Stimulated activated CD8-positive, alpha-beta memory T cell treated with anti-CD3 and anti-CD28 coated beads, Interleukin-2, amount 100 ng/mL, for 48 hours (primary cell): ENCODE measurements at places on chromosomes 4 and X.

DNA sequence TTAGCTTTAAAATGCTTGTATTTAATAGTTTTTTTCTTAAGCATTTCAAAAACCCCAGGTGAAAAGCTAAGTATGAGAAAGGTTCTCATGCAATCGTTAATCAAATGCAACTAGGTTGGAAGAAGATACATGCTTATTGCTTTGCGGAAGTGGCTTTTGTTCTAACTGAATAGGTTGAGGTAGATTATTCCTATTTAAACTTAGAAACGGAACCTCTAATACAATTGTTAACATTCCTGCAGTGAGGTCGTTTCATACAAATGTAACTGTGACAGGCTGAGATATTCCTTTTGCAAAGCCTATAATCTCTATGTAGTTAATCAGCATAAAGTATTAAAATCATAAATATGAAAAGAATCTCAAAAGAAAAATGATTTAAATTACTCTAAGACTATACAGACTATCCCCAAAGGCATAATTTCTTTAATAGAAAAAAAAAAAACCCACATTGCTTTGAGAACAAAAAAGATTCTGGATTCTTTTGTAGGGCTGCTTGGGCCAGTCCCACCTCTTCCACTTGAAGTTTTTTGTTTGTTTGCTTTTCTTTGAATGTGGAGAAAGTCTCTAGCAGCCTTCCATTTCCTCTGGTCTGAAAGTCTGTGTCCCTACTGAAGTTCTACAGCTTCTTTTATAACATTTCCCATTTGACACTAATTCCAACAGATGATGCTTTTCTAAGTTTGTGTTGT, 25.6 kb upstream of the SORBS2 start:
- DNase-seq, result no peak

DNA sequence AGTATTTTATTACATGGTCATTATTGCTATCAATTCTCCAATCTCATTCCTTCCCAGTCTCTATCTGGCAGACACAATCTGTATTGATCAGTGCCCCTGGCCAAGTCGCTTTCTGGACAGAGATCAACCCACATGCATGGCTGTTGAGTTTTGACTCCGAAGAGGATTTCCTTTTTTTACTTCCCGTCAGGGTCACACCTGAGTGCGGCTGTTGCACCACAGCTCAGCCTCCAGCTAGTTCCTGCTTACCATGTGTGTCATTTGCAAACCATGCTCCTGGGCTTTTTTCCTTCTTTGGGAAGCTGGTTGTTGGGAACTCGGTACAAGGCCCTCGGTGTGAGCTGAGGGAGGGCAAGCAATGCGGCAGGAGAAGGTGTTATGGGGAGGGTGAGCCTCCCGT, 11.7 kb downstream of the MAGED2 start:
- no peak for DNase-seq

DNA sequence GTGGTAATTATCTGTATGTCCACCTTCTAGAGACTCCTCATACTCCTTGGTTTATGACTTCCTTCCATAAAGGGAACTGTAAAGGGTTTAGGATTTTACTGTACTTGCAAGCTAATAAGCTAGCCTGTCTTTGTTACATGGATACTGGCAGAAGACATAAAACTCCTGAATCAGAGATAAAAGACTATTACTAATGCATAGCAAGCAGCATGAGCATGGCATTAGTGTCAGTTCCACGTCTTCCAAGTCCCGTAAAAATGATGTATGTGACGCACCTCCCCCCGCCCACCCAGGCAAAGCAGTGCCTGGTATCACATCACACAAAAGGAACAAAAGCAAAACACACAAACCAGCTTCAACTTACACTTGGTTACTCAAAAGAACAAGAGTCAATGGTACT, 71.0 kb downstream of the SLC10A6 start:
- DNase-seq, result no peak

- DNase-seq, result no peak
Observed at GRCh38 chr4:625631-626161, 323 bp downstream of the PDE6B start.

GRCh38 chr4:16513876-16514275, 287.6 kb upstream of the TAPT1 start:
- no peak for DNase-seq
